Stimulated activated CD4-positive, alpha-beta T cell treated with anti-CD3 and anti-CD28 coated beads, Interleukin-1b, Interleukin-23, amount 100 ng/mL, for 24 hours (primary cell): ENCODE measurements at places on chromosomes 1 and 21.

DNA sequence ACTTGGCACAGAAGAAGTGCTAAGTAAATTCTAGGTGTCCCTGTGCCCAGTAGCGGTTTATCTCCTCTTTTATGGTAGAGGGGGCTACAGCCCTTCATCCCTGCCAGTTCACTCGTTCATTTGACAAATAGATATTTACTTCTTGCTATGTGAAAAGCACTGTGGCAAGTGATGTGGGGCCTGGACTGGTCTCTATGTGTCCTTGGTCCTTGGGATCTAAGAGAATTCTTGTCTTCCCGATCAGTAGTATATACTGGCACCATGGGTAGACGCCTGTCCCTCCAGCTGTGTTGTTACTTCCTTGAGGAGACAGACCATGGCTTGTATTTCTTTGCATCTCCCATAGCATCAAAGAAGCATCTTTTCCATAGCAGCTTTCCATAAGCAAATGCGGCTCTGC lies 29.7 kb downstream of the EIF2D start:
- DNase-seq: no peak

DNA sequence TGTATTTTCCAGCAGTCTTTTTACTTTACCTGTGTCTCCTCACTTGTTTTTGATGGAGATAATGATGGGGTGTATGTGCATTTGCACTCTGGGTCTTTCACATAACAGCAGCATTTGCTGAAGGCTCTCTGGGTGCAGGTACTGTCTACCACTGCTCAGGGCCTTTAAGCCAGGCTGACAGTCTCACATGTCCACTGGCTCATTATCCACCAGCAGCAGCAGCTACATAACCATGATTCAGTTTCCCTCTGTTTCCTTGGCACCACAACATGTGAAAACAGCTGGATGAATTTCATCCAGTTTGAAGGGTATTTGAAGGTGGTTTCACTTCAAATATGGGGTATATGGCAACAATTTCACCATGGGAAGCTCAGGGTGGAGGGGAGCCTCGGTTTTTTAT lies 41.2 kb upstream of the ROR1 start:
- DNase-seq: no peak

- no peak for DNase-seq
Measured at GRCh38 chr1:87089823-87090222, 175.4 kb downstream of the HS2ST1 start.

GRCh38 chr1:8063298-8064036 lies 37.4 kb upstream of the ERRFI1 start:
- no peak for DNase-seq

GRCh38 chr1:161940866-161941591 lies 82.6 kb downstream of the OLFML2B start:
- no peak for DNase-seq

GRCh38 chr21:34807146-34807880 lies 138.5 kb downstream of the CLIC6 start:
- DNase-seq: peak; percentile 27

GRCh38 chr1:3061566-3061965 lies 7.4 kb upstream of the PRDM16 start:
- no peak for DNase-seq

DNA sequence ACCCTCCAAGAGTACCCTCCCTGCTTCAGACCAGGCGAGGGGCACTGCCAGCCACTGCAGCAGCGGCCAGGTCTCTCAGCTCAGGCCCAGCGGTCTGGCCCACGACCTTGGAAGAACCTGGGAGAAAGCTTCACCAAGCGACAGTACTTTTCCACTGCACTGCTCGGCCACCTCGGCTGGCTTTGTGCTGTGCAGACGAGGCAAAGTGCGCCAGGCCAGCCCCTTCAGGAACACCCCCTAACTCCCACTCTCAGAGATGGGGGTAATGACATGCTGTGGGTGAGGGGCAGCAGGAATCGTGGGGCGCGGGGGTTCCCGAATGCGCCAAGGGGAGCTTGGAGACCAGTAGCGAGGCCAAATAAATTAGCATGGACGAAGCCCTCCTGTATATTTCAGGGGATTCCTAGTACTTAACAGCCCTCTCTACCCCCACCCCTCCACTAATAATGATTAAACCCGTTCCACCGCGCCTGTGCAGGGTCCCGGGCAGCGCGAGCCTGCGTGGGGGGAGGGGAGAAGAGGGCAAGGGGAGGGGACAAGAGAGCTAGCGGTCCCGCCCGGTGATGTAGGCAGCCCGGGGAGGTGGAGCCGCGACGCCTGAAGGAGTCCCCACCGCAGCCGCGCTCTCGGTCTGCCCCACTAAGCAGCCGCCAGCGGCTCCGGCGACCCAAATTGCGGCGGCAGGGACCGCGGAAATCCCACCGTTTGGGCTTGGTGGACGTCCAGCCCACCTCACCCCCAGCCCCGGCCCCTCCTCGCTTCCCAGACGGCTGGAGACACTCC lies at the start of gene FAM43B:
FAM43B (plus strand) TSS at position 629 of the 783 bp plus-strand sequence. CDS start 401 bp downstream, outside the sequence.
- DNase-seq: no peak
